Liver (tissue), 10 donors: ENCODE measurements at places on chromosomes 13 and 19. TPM values are rescaled to one million over a fixed set of nuclear protein-coding genes. Genes with fewer than 3 reads are reported as not detected.

- H3K27me3 ChIP-seq: no peaks in the 10 kb centered on the region
- H3K4me1 ChIP-seq: no peaks in the 10 kb centered on the region
- H3K36me3 ChIP-seq: no peaks in the 10 kb centered on the region
- no peak overlapping the region for H3K27ac ChIP-seq
- H3K4me3 ChIP-seq: no peak overlapping the region
- no peak for DNase-seq
Observed at GRCh38 chr19:16025108-16026101, 50.9 kb upstream of the TPM4 start.

DNA sequence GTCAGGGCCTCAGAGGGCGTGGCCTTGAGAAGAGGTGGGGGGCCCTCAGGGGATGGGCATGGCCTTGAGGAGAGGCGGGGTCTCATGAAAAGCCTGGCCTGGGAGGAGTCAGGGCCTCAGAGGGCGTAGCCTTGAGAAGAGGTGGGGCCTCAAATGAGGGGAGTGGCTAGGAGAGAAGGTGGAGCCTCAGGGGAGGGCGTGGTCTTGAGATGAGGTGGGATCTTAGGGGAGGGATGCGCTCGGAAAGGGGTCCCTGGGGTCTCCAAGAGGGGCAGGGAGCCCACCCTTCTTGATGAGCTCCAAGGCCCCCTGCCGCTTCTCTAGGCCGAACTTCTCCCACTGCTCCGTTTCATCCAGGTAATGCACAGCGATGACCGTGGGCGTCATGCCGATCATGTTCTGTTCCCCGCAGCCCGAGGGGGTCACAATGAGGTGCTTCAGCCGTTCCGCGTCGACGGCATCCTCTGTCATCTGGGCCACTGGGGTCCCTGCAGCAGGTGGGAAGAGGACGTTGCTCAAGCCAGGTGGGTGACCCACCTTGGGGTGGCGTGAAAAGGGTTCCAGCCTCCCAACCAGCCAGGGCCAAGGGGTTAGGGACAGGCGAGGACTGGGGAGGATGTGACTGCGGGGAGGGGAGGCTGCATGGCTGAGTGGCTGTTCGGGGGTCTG lies 24.3 kb upstream of the TNFSF14 start:
- H3K4me1 ChIP-seq: peaks cover 8% of the 10 kb centered on the region
- no peak overlapping the region for H3K4me3 ChIP-seq
- no peaks in the 10 kb centered on the region for H3K27me3 ChIP-seq
- DNase-seq: no peak

TUBB4A gene
- 1.6 TPM for total RNA-seq

GRCh38 chr13:44431150-44431549 lies 57.5 kb downstream of the SERP2 start:
- H3K27me3 ChIP-seq: no peaks in the 10 kb centered on the region
- no peak for DNase-seq
- peaks cover 9% of the 10 kb centered on the region for H3K4me1 ChIP-seq
